ENCODE measurements at places on chromosomes 5 and 9. TPM values are rescaled to one million over a fixed set of nuclear protein-coding genes. Genes with fewer than 3 reads are reported as not detected.

GPR151 gene
- polyA plus RNA-seq = not detected

SLC9A3 gene
- 1.5 TPM for polyA plus RNA-seq

ARL14EPL gene
- polyA plus RNA-seq = not detected

DNA sequence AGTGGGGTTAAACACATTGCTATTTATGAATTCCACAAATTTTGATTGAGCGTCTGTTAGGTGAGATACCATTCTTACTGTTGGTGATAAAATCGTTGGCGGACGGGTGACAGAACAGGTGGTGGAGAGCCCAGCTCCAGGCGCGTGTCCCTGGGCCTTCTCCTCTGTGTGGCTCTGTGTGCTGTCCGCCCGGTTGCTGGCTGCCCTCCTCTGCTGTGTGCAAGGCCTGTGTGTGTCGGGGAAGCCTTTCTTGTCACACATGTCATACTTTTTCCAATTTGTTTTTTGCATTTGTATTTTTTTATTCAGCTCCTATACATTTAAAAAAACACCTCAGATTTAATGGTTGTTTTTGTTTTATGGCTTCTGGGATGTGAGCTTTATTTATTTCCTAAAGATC, 33.9 kb downstream of the TENT4A start:
- no peak for DNase-seq

BAAT gene
- 11.2 TPM for polyA plus RNA-seq

GRCh38 chr5:141844414-141845097, 33.7 kb downstream of the PCDH1 start:
- no peak for DNase-seq

FOXD4L5 gene
- polyA plus RNA-seq = 0.10 TPM

GCNT4 gene
- 0.26 TPM for polyA plus RNA-seq

GRCh38 chr9:35107297-35108290, 4.7 kb upstream of the STOML2 start:
- no peak for DNase-seq

GRCh38 chr5:9166202-9167112, 379.4 kb downstream of the SEMA5A start:
- no peak for DNase-seq

DAB2IP gene
- polyA plus RNA-seq = 37.9 TPM

- DNase-seq = no peak
Measured at GRCh38 chr9:73143711-73144328, 7.8 kb upstream of the ANXA1 start.
